Left forelimb (tissue), 1 donor: ENCODE measurements at places on chromosomes 3 and 15.

DNA sequence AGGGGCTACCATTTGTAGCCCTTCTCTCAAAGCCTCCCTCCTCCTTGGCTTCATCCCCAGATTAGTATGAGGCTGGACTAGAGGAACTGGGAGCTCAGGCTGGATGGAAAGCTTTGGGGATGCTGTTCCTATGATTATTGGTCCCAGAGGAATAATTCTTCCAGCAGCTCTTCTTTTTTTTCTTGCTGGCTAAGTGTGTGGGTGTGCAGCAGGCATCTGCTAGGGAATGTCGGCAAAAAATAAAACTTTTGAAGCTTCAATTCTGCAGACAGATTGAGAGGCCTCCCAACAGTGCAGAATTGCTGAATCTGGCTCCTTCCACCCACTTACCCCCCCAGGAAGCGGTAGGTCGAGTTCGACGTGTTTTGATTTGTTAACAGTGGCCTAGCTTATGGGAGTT, 138.5 kb upstream of the ANKRD28 start:
- DNase-seq = no peak

GRCh38 chr3:56125358-56126005, 342.8 kb downstream of the ERC2 start:
- no peak for DNase-seq

GRCh38 chr3:5560199-5560598, 372.7 kb downstream of the EDEM1 start:
- no peak for DNase-seq

DNA sequence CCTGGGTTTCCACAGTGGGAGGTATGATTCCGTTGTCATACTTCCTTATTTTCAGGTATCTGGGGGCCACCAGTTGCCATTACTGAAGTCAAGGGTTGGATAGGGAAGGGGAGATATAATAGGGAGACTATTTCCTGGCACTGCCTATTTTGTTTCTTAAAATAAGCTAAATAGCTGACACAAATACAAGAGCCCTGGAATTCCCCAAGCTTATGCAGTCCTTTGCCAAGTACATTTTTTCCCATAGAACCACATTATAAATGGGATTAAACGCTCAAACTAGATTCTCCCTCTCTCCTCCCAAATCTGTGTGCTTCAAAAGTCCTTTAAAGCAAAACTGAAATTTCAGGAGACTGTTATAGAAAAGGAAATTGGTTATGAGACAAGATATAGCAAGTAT, 68.7 kb downstream of the AP4E1 start:
- DNase-seq = no peak

DNA sequence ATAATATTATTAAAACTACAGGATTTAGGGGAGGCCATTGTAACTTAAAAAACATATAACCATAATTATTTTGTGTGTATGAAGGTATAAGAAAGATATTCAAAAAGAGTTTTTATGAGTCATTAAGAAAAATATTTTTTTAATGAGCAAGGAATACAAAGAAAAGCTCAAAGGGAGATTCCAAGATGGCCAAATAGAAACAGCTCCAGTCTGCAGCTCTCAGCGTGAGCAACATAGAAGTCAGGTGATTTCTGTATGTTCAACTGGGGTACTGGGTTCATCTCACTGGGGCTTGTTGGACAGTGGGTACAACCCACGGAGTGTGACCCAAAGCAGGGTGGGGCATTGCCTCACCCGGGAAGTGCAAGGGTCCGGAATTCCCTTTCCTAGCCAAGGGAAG, 336.1 kb downstream of the TBL1XR1 start:
- DNase-seq = no peak

- peak; percentile 53 for DNase-seq
Measured at GRCh38 chr3:38579551-38580449, 69.7 kb downstream of the SCN5A start.

DNA sequence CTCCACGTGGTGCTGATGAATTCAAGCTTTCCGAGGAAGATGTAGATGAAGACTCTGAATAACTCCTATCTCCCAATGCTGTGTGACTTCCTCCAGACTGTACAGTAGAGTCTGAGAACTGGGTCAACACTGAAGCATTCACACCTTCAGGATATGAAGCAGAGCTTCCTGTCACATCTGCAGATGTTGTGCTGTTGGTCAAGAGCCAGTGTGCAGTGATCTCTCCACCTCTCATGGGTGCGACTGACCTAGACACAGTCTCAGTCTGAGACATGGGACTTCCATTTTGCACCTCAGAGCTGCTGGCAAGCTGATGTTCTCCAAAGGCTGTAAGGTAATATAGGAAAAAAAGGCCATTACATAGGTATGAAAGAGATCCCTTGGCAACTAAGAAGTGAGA, 36.5 kb downstream of the HEG1 start:
- no peak for DNase-seq

DNA sequence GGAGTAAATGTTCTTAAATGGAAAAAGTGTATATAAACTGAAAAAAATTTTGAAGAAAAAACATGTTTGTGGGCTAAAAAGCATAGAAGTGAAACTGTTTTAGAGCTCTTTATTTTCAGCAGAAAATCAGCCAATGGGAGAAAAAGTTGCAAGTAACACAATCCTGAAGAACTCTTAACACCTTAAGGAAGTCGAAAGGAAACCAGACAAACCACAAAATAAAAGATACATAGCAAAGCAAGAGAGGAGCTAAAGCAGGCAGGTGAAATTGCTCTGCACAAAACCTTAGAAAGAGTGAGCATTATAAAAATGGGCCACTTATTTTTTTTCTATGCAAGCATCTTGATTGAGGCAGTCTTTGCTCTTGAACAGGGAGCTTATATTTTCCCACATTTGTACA, 300.5 kb downstream of the RAP2B start:
- no peak for DNase-seq

GRCh38 chr3:42876401-42876800, 722 bp upstream of the CYP8B1 start:
- no peak for DNase-seq

DNA sequence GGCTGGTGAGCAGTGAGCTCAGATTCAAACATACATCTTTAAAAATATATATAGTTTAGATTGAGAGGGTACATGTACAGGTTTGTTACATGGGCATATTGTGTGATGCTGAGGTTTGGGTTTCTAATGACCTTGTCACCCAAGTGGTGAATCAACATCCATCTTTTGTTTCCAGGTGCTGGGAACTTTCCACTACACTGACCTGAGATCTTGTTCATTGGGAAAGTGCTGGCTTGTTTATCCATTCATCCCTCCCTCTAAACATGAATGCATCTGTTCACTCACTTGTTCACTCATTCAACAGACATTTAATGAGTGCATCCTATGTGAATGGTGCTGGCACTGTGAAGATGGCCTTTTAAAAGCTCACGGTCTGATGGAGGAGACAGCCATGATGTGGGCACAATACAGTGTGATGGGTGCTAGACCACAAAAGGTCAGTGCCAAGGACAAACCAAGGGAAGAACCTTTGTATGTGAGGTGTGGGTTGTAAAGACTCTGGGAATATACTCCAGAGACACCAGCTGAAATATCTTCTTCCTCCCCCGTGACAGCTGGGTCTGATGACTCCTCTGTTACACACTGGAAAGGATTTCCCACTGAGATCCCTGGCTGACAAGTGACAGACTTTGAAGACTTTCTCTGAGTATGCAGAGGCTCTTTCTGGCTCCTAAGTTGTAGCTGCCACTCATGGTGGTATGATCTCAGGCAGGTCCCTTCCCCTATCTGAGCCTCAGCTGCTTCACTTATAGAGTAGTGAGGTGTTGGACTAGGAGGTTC, 16.2 kb upstream of the ITGA11 start:
- no peak for DNase-seq

- no peak for DNase-seq
Measured at GRCh38 chr3:155494332-155494731, 200.8 kb upstream of the STRIT1 start.

- no peak for DNase-seq
Measured at GRCh38 chr3:10845001-10845761, 29.2 kb downstream of the SLC6A11 start.

DNA sequence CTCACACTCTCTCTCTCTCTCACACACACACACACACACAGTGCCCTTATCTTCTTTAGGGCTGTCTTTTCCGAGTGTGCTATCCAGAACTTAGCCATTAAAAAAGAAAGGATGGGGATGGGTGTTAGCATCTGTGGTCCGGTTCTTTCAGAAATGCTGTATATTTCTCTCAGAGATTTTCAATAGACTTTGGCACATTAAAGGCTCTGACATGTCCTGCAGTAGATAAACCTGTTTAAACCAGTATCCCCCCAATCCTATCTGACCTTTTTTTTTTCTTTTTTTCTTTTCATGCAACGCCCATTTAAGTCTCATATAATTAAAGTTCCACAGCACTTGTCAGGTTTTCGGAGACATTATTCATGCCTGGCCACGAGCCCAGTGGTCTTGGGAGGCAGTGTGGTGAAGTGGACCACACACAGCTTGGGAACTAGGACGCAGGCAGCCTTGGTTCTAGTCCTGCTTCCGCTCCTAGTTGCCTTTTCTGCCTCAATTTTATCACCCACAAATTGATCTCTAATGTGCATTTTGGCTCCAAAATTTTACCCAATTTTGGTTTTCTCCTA, 13.3 kb downstream of the CAV3 start:
- no peak for DNase-seq

- no peak for DNase-seq
Measured at GRCh38 chr15:99702895-99703602, 30.2 kb downstream of the LYSMD4 start.

- no peak for DNase-seq
Measured at GRCh38 chr3:78845605-78846004, 922.2 kb downstream of the ROBO1 start.

DNA sequence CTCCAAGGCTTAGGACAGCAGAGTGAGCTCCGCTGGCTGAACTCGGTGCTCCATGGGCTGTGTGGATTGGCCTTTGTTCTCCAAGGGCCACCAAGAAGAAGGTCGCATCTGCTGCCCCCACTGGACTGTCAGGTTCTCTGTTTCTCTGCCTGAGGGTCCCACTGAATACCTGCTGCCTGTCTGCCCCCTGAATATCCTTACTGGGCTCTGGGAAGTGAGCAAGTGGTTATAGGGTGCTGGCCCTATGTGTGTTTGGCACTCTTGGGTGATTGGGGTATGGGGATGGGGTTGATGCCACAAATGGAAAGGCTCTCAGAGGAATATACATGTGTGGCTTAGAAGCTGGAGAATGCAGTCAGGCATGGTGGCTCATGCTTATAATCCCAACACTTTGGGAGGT, 82.3 kb downstream of the THSD4 start:
- DNase-seq = no peak

GRCh38 chr15:45904019-45904418, 269.2 kb downstream of the SQOR start:
- no peak for DNase-seq

- DNase-seq = no peak
Measured at GRCh38 chr3:130569461-130570365, 52.7 kb downstream of the COL6A6 start.

DNA sequence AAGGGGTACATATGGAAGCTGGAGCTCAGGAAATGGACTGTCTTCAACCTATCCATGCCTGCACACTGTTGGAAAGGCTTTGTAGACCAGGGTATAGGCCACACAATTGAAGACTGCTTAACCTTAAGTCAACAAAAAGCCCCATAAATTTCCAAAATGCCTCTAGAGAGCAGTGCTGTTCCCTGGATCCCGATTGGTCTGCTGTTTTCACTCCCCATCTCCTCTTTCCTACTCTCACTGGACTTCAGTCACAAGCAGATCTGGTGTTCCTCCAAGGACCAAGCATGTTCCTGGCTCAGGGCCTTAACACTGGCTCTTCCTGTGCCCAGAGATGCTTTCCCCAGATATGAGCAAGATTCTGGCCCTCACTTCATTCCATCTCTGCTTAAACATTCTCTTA, 22.8 kb upstream of the LRRC34 start:
- no peak for DNase-seq

- DNase-seq = peak; percentile 78
Measured at GRCh38 chr3:167166594-167167253, 213.4 kb downstream of the ZBBX start.

DNA sequence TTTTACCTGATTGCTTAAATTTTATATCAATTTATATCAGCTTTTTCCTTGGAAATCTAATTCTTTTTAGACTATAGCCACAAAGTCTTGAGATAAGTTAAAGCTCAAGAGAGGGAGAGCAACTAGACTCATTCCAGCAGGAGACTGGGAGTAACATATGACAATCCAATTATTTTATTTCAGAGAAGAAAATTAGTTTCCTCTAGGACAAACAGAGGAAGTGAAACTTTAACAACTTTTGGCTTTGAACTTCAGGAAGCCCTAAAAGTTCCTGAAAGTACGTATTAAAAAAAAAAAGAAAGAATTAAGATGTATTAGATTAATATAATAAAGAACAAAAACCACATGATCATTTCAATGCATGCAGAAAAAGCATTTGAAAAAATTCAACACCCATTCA, 13.9 kb upstream of the UBE2E2 start:
- no peak for DNase-seq

DNA sequence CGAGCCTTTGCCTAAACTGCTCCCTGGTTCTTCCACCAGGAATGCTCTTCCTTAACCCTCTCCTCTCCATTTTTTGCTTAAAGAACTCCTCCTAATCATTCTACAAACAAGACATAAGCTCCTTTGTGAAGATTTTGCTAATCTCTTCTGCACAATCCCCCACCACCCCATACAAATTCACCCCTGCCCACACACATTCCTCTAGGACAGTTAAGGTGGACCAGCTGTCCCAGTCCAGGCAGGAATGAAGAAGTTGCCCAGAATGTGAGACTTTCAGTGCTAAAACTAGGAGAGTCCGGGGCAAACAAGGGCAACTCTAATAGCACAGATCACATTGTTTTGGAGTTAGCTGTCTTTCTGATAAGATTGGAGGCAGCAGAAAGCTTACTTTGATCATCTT, 13.9 kb upstream of the FAM174B start:
- no peak for DNase-seq

DNA sequence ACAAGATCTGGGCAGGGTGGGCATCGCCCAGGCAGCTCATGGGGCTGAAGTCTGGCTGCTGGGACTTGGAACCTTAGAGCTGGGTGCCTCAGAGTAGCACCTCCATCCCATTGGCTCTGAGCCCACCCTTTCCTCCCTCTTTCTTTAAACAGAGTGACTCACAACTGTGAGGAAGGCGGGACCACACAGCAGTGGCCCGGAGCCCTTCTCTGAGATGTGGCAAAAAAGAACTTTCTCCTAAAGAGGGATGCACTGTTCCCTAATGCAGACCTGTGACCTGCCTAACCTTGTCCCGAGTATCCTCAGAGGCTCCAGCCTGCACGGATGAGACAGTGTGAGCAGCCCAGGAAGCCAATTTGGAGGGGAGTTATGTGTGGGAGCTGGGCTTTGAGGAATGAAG, 23.6 kb downstream of the PRR20G start:
- no peak for DNase-seq

DNA sequence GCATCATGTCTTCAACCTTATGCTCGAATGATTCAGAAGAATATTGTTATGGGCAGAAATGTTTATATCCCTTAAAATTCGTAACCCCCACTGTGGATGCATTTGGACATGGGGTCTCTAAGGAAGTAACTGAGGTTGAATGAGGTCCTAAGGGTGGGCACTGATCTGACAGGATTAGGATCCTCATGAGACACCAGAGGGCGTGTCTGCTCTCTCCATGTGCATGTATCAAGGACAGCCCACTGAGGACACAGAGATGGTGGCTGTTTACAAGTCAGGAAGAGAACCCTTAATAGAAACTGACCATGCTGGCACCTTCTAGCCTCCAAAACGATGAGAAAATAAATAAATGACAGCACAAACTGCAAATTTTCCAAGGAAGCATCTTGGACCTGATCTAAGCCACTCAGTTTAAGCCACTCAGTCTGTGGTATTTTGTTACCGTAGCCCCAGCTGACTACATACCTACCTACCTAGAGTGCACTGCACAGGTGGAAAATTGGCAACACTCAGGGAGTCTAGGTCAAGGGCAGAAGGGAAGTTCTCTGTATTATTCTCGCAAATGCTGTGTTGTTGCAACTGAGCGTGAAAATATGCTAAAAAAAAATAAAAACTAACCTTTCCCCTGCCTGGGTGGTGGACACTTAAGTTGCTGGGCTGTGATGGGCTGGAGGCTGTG, 126.6 kb downstream of the TJP1 start:
- DNase-seq = no peak
